ENCODE measurements at places on chromosomes 11 and 22. TPM values are rescaled to one million over a fixed set of nuclear protein-coding genes. Genes with fewer than 3 reads are reported as not detected.
A peak's percentile ranks its signal among the peaks of the same experiment; 100 is the strongest.

DNA sequence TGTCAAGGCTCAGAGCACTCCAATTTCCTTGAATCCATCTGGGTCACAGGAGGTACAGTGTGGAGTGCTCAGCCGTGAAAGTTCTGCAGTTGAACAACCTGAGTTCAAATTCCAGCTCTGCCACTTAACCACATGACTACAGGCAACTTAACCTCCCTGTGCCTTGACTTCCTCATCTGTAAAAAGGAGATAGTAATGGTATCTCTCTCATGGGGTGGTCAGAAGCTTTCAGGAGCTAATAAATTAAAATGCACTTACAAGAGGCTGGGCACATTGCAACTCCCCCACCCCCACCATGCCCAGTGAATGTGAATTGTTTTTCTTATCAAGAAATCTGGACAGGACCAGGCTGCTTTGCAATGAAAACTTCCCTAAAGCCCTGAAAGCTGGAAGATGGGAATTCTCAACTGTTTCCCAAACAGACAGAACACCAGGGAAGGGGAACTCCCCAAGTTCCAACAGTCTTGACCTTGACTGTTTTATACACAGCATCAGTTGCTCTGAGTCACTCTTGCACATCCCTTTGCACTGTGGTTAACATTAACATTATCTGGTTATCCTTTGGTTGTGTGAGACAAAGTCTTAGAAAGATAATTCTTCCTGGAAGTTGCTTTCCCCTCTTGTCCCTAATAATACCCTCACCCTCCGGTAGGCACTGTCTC lies 137.0 kb downstream of the SLC1A2 start:
- DNase-seq: no peak

Gene OR8I2
- not detected for total RNA-seq

DNA sequence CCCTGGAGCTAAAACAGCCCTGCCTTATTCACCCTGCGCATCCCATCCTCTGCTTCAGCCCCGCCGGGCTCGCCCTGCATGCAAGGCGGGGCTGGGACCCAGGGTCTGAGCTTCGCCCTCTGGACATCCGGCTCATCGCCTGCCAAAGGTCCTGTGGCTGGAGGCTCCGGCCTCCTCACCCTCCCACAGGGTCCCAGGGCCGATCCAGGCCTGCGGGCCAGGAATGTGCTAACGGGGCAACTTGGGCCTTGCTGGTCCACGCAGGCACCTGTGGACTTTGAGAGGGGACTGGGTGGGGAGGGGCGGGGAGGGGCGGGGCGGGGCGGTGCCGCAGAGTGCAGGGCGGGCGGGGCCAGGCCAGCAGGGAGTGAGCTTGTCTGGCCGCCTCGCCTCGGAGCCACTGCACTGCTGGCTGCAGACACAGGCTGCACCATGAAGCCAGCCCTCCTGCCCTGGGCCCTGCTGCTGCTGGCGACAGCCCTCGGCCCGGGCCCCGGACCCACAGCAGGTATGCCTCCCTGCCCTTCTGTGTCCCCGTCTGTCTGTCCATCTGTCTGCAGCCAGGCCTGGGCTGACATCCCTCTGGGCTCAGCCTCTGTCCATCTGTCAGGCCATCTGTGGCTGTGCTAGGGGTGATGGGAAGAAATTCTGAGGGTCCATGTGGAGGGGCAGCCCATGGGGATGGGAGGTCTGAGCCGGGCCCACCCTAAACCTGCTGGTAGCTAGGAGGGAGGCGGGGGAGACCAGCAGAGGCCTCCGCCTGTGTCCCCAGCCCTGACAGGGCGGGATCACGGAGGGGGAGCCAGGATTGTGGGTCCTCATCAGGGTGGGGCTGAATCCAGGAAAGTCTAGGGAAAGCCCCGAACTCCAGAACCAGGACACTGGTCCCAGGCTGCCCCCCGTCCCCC lies at the start of gene SUSD2:
Gene SUSD2 (plus strand): TSS at position 400 of the 908 bp plus-strand sequence. CDS start 33 bp downstream, at position 433.
- no peak for DNase-seq

Gene LIMK2
- total RNA-seq: 66.2 TPM

GRCh38 chr11:62152245-62153086 lies 28.7 kb downstream of the INCENP start:
- DNase-seq: no peak

Gene PHOX2A
- not detected for total RNA-seq

DNA sequence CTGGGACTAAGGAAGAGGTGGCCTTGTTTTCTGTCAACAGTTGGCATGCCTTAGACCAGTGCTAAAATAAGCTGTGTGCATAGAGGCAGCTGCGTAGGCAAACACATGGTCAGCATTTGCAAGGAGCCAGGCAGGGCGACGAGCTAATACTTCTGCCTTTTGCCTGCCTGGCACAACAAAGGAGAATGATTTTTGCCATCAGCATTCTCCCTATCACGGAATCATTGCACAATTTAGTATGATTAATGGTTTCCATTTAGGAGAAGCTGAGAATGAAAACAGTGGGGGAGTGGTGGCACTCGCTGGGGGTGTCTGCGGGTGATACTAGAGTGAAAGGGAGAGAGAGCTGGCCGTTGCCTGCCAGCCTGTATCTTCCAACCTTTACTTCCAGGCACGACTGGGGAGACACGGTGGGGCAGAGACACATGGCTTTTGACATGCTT lies 336.0 kb downstream of the CADM1 start:
- no peak for DNase-seq

Gene OR9G1
- total RNA-seq: not detected

DNA sequence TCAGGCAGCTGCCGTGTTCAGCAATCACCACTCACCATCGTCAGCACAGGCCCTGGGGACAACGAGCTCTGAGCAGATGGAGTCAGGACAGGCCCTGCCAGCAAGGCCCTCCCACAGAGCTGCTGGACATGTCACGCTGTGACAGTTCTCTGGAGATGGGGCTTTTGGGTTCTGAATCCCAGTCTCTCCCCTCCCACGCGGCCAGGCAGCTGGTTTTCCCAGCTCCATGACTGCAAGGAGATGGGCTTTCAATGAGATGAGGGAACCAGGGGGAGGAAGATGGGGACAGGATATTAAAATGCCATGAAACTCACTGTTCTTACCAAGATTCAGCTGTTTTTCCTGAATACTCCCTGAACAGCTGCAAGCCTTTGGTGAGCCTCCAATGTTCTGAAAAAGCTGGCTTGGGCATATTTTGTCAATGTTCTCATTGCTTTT lies 305.9 kb downstream of the BRD1 start:
- DNase-seq: no peak

GRCh38 chr11:128465531-128465930 lies 121.8 kb downstream of the ETS1 start:
- DNase-seq: no peak

- DNase-seq: no peak
These were observed 1140.9 kb downstream of the BRD1 start for GRCh38 chr22:48686694-48687302.

Gene CARD10
- total RNA-seq: 6.8 TPM

- DNase-seq: no peak
These were observed 1.8 kb upstream of the CHADL start for GRCh38 chr22:41242396-41243117.

Gene POTEH
- total RNA-seq: not detected

GRCh38 chr22:46414704-46415103 lies 79.2 kb downstream of the TRMU start:
- no peak for DNase-seq

DNA sequence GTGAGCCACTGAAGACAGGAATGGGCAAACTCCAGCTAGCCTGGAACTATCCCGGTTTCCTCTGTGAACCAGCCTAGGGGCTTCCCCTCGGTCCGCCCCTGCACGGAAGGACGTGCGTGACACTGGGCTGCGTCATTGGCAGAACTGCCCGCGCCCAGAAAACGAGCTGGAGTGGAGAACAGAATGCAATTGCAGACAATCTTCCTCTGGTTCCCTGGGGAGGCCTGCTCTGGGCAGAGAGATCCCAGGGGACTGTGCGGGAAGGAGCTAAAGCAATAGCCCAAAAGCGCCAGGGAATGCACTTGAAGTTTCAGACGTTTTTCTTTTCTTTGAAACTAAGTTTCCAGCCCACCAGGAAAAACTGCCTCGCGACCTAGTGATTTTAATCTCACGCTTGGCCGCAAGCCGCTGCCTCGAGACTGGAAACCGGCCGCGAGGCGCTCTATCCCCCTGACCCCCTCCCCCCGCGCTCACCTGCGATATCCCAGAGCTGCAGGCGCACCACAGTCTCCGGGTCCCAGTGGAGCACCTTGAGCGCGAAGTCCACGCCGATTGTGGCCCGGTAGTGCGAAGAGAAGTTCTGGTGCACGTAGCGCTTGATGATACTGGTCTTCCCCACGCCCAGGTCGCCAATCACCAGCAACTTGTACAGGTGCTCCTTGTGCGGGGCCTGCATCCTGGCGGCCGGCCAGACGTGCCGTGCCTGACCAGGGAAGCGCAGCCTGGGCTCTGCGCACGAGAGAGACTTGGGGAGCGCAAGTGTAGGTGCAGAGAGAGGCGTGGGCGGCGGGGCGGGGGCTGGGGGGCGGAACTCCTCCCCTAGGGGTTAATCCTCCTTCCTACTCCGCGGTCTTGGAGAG lies at the start of gene RAB38:
Gene RAB38 (minus strand): TSS at position 735 of the 860 bp plus-strand sequence. CDS start 59 bp downstream, at position 676.
- peak; percentile 53 for DNase-seq

GRCh38 chr22:41302021-41302767 lies 869 bp downstream of the ZC3H7B start:
- DNase-seq: no peak

DNA sequence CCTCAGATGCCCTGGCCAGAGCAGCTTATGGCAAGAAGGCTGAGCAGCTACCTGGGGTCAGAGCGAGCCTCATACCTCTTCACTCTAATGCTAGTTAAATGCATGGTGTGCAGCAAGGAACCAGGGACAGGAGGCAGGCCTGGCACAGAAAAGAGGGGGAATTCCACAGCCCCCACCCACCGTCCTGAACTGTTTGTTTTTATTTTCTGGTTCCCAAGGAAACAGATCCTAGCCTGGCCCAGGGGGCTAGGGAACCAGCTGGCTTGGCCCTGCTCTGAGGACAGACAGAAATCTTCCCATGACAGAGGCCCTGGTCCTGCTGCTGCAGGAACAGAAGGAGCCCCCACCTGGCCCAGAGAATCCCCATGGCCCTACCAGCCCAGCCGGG lies 40.4 kb downstream of the SLCO2B1 start:
- DNase-seq: no peak

GRCh38 chr22:30667494-30668385 lies at the start of gene DUSP18:
Gene DUSP18, minus strand, starts transcription at chr22:30667875. Its CDS starts 3,872 bp downstream, at chr22:30664003.
- peak; percentile 92 for DNase-seq

Gene SSTR3
- total RNA-seq: not detected

Gene PATE4
- not detected for total RNA-seq

DNA sequence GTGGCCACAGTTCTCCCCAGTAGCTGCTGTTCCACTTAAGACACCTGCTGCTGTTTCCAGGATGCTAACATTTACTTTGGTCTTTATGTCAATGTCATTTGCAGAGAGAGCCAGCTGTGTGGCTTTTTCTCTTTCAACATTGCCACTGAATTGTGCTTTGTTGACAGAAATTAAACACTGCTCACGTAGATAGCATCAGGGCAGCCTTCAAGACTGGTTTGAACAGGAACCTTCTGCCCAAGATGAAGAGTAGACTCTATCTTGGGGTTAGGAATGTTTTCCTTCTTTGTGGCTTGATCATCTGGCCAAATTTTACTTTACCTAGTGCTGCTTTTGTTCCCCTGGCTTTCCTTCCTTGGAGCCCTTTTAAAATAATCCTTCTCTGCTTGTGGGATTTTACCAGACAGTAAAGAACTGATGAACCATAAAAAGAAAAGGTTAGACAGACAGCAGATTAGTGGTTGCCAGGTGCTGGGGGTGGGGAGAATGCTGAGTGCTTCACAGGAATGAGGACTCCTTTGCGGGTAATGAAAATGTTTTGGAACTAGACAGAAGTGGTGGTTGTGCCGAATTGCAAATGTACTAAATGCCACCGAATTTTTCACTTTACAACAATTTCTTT lies 22.7 kb upstream of the XBP1 start:
- DNase-seq: no peak

DNA sequence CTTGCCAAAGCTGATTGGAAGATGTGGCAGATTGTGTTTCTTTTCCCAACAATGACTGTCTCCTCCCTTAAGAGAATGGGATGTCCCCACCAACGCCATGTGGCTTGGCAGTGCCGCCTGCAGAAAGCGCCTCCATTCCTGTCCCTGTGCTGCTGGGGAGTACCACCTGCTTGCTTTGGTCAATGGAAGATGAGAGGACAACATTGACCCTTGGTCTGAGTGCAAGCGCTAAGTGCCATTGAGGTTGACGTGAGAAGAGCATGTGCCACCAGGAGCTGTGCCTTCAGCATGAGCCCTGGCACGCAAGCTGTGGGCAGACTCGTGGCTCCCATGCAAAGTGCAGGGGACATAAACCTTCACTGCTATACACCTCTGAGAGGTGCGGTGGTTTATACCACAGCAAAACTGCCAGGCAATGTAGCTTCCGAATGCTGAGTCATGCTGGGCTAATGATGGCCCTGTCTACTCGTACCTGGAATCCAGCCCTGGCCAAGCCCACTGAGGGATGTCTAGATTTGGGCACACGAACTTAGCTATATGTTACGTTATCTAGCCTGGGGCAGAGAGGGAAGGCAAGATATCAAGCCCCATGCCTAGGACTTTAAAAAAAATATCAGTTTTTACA lies 41.9 kb downstream of the MYEOV start:
- DNase-seq: peak; percentile 2

GRCh38 chr11:109051200-109051599 lies 370.8 kb upstream of the C11orf87 start:
- DNase-seq: no peak

Gene CFAP300
- 3.2 TPM for total RNA-seq

- no peak for DNase-seq
These were observed 21.4 kb upstream of the PACSIN2 start for GRCh38 chr22:43036282-43036829.

- no peak for DNase-seq
These were observed 5.1 kb downstream of the SNU13 start for GRCh38 chr22:41683616-41684015.

- no peak for DNase-seq
These were observed 180.6 kb upstream of the MTMR2 start for GRCh38 chr11:96104496-96104895.

GRCh38 chr22:46737105-46737975 lies 712 bp downstream of the CERK start:
- DNase-seq: no peak

DNA sequence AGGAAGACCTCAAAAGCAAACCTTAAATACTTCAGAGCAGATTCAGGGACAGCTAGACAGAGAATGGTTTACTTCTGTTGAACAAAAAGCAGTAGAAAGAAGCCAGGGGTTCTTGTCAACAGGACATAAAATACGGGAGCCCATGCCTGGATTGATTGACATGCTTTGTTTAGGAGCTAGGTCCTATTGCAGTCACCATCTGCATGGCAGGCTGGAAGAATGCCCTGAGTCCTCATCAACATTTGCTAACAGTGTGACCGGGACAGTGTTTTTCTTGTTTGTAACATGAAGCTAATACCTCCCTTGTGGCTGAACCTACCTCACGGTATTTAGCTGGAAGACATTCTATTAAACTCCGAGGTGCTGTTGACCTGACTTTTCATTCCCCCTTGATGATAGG lies 225.4 kb downstream of the NTM start:
- DNase-seq: no peak

- no peak for DNase-seq
These were observed 174.8 kb upstream of the MTMR2 start for GRCh38 chr11:96098511-96099241.

DNA sequence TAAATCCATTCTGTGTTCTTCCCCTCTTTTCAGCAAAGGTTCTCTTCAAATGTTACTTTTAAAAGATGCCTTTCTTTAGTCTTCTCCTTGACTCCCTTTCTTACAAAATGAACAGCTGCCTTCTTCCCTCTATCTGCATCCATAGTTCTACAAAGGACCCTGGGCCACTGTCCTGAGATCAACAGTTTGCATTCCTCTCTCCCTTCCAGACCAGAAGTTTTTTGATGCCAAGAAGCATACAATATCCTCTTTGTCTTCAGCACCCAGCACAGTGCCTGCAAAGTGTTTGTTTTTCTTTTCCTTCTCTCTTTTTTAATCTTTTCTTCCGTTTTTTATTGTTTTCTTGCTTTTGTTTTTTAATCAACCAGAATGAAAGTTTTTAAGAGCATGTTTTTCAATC lies 183.5 kb upstream of the SNX19 start:
- no peak for DNase-seq

Gene BDNF
- 0.16 TPM for total RNA-seq
